Muscle of leg (tissue), 16 donors: ENCODE measurements at places on chromosomes 1 and 21.

DNA sequence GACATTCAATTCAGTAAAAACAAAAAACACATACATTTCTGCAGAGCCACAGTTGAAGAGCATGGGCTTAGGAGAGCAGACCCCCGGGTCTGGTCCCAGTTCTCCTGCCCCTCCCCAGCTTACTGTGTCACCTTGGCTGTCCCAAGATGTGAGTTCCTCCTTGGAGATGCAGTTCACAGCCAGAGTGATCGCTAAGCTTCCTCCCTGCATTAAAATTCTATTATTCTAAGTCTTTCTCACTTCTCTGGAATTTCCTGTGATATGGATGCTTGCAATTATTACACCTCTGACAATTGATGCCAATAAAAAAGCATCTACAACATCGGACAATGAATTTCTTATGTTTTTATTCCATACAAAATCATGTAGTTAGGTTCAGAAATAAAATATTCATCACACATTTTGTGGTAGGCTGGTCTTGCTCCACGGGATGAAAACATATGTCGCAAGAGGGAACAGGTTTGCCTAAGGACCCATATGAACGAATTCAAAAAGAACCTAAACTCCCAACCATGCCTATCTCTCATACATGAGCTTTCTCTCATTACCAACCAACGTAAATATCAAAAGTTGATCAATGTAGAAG is 328.5 kb upstream of the RUNX1 start:
- DNase-seq = no peak

DNA sequence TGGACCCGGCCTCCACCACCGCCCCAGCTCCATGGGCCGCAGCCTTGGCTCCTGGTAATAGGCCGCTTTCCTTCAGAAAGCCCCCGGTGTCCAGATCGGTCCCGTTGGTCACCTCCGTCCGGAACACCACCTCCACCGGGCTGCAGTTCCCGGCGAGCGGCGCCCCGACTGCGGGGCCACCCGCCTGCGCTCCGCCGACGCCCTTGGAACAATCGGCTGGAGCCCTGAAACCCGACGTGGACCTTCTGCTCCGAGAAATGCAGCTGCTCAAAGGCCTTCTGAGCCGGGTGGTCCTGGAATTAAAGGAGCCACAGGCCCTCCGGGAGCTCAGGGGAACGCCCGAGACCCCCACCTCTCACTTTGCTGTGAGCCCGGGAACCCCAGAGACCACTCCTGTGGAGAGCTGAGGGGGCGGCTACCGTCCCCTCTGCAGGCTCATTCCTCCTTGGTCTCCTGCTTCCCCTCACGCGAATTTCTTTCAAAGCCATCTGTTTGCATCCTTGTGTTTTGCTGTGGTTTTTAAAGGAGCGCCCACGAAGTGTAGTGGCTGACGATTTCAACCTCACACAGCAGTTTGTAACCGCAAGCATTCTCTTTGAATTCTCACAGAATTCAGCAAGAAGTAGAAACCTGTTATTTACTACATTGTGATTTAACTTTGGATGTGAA is 6.0 kb downstream of the FCRLB start:
- peak; percentile 43 for DNase-seq

DNA sequence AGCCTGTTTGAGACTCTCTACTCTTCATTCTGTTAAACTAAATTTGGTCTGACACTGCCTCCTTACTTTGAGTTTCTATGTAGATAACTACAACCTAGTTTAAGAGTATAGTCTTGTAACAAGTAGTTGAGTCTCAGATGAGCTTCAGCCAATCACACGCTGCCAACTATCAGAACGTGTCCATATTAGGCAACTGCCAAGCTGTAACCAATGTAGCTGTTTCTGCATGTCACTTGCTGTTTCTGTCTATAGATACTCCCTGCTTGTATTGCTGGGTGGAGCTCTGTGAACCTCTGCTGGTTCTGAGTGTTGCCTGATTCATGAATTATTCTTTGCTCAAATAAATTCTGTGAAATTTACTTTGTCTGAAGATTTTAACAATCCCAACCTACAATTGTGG is 452.6 kb upstream of the NR5A2 start:
- DNase-seq = no peak

DNA sequence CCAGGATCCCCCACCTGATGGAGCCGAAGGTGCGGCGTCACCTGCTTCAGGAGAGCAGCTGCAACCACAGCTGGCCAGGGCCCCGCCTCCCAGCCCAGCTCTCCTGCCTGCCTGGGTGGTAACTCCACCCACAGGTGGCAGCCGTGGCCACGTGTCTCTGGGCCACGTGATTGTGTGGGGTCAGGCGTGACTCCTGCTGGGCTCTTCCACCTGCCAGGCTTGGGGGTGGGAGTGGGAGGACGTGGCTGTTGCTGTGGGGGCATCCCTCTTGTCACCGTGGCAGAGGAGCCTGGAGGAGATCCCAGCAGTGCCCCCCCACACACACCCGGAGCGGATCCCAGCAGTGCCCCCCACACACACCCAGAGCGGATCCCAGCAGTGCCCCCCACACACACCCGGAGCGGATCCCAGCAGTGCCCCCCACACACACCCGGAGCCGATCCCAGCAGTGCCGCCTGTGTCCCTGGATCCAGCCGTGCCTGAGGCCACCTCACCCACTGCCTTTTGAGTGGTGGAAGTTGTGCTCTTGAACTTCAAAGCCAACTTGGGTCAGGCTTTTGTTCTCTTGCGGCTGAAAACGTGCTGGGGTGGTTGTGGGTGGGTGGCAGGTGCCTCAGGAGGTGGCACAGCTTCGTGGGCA is 32.2 kb downstream of the POFUT2 start:
- DNase-seq = no peak

- DNase-seq = no peak
These were observed 97.6 kb downstream of the NAV1 start for GRCh38 chr1:201636510-201636971.

- DNase-seq = no peak
These were observed 71.1 kb downstream of the NIBAN1 start for GRCh38 chr1:184903111-184903692.

GRCh38 chr1:55078470-55078869 is 39.1 kb downstream of the PCSK9 start:
- DNase-seq = no peak
